GM12878 (cell line): ENCODE measurements at places on chromosomes 1 and 21.

GRCh38 chr1:70436622-70437251 is 25.7 kb downstream of the CTH start:
- H3K36me3 ChIP-seq, result peaks cover 6% of the 10 kb centered on the region; the same call in 1 of the 2 replicates
- no peak overlapping the region for H3K4me3 ChIP-seq
- no peaks in the 10 kb centered on the region for H3K27me3 ChIP-seq
- DNase-seq, result no peak

DNA sequence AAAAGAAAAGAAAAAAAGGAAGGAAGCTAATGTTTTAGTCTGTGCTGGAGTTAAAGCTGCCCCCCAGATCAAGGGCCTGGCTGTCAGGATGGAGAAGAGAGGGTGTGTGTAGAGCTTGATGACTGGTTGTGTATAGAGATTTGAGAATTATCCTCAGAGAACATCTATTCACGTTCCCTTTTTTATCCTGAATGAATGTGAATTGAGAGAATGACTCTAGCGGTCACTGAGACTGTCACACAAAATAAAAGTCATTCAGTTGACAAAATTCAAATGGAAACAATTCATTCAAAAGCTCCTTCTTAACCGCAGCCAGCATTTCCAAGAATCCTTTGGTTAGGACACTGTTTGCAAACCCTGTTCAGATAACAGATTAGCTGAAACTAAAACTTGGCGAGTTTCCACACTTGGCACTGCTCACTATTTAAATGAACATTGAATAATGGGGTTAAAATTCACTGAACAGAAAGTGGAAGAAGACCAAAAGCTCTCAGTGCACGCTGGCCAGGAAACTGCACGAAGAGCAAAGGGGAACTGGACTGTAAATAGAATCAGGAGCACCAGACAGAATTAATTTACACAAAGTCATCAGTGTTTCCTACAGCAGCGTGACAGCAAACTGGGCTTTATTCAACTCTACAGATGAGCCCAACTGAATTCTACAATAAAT is 13.6 kb upstream of the FAM89A start:
- DNase-seq, result peak; percentile 4
- H3K27ac ChIP-seq, result no peak overlapping the region
- no peaks in the 10 kb centered on the region; the same call in 1 of the 2 replicates for H3K27me3 ChIP-seq
- H3K36me3 ChIP-seq, result no peaks in the 10 kb centered on the region
- H3K4me1 ChIP-seq, result no peaks in the 10 kb centered on the region
- H3K4me3 ChIP-seq, result peak overlapping the region; percentile 25; the same call in 1 of the 2 replicates

- H3K4me3 ChIP-seq, result no peak overlapping the region
- no peak for DNase-seq
- no peaks in the 10 kb centered on the region for H3K4me1 ChIP-seq
- 0 out of 2 replicates have a peak, but pooled peaks cover 3% of the 10 kb centered on the region for H3K27me3 ChIP-seq
These were observed 89.9 kb downstream of the SGIP1 start for GRCh38 chr1:66623812-66624211.

DNA sequence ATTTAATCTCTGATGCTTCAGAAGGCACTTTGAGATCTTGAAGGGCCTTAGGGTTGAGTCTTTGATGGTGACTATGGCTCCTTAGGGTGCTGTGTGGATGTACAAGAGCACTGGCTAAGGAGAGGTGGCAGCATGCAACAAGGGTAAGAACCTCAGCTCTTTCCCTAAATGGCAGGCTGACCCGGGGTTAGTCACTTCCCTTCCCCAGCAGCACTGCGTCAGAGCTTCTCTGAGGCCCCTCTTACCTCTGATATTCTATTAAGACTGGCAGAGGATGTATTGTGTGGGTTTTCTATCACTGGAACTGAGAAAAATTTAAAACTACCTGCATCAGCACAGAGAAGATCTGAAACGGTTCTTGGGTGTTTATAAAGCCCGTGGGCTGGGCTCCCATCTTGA is 11.8 kb downstream of the C1orf116 start:
- no peak for DNase-seq
- no peaks in the 10 kb centered on the region for H3K36me3 ChIP-seq
- no peaks in the 10 kb centered on the region for H3K4me1 ChIP-seq
- peaks cover 4% of the 10 kb centered on the region; the same call in 1 of the 2 replicates for H3K27me3 ChIP-seq
- H3K27ac ChIP-seq, result no peak overlapping the region

DNA sequence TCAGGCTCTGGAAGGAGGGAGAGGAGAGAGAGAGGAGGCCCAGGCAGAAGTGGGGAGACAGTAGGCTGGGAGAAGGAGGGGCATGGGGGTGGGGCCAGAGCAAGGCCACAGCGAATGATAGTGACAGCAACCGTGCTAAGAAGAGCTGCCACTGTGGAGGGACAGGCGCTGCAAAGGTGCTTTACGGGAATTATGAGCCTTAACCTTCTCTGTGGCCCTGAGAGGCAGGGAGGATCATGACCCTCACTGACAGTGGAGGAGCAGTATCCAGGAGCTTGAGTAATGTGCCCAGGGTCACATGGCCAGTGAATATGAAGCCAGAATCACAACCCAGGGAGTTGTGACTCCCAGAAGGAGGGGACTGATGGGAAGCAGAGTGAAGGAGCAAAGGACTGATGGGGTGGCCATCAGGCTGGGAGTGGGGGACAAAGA is 53.4 kb upstream of the RPL11 start:
- H3K36me3 ChIP-seq, result no peaks in the 10 kb centered on the region
- no peak overlapping the region for H3K27ac ChIP-seq
- DNase-seq, result no peak
- H3K4me1 ChIP-seq, result peaks cover 12% of the 10 kb centered on the region
- no peaks in the 10 kb centered on the region for H3K27me3 ChIP-seq
- H3K4me3 ChIP-seq, result no peak overlapping the region
